Esophagus muscularis mucosa (tissue), 4 donors: ENCODE measurements at places on chromosomes 6 and 20. TPM values are rescaled to one million over a fixed set of nuclear protein-coding genes. Genes with fewer than 3 reads are reported as not detected.

The LRRC1 gene
- total RNA-seq: 12.8 TPM

The CPNE5 gene
- total RNA-seq: 4.6 TPM

The STMND1 gene
- total RNA-seq: not detected

The PRR18 gene
- total RNA-seq: not detected

The LRRC73 gene
- 1.4 TPM for total RNA-seq

The CLDN20 gene
- not detected for total RNA-seq

The CHRNA4 gene
- not detected for total RNA-seq

The ELOVL4 gene
- total RNA-seq: 2.1 TPM
